ENCODE measurements at places on chromosomes 5 and 9.

DNA sequence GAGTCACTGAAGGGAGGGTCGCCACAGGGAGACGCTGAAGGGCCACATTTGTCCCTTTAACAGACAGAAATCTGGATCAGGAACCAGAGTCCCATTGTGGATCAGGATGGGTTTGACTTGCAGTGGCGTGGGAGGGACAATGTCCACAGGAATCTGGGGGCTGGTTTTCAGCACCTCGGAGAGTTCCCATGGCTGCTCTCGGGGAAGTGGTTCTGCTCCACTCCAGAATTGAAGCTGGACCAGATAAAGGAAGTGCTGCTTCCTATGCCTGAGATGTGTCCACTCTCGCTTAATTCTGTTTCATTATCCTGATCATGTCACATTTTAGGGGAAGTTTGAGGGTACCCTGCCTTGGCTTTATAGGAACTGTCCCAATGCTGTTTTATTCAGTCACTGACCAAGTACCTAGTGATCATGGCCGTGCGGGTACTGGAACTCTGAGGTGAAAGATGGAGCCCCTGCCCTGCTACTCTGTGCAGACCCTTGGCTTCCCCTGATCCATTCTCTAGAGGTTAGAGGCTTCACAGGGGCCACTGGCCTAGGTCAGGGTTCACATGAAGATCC, 28.7 kb downstream of the ENHO start:
- no peak for DNase-seq

- no peak for DNase-seq
Observed at GRCh38 chr9:108552459-108553040, 303.2 kb downstream of the ACTL7B start.

GRCh38 chr5:137309290-137309689, 189.8 kb downstream of the SPOCK1 start:
- no peak for DNase-seq

- DNase-seq = no peak
Observed at GRCh38 chr9:3956081-3956671, 343.7 kb downstream of the GLIS3 start.

- DNase-seq = no peak
Observed at GRCh38 chr5:146515473-146516150, 378 bp downstream of the GPR151 start.

DNA sequence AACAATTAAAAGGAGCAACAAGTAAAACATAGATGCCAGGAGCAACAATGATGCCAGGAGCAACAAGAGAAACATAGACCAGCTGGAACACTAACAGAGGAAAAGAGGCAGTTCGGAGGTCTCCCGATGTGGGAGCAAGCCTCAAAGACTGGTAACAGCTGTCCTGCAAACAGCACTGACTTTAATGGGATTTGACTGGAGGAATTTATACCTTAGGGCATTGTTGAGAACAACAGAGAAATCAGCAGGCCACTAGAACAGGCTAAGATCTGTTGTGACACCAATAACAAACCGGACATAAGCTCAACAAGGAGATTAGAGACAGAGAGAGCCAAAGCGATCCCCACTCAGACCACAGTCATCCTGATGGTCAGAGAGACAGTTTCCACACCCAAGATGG, 11.8 kb upstream of the SYK start:
- DNase-seq = no peak

DNA sequence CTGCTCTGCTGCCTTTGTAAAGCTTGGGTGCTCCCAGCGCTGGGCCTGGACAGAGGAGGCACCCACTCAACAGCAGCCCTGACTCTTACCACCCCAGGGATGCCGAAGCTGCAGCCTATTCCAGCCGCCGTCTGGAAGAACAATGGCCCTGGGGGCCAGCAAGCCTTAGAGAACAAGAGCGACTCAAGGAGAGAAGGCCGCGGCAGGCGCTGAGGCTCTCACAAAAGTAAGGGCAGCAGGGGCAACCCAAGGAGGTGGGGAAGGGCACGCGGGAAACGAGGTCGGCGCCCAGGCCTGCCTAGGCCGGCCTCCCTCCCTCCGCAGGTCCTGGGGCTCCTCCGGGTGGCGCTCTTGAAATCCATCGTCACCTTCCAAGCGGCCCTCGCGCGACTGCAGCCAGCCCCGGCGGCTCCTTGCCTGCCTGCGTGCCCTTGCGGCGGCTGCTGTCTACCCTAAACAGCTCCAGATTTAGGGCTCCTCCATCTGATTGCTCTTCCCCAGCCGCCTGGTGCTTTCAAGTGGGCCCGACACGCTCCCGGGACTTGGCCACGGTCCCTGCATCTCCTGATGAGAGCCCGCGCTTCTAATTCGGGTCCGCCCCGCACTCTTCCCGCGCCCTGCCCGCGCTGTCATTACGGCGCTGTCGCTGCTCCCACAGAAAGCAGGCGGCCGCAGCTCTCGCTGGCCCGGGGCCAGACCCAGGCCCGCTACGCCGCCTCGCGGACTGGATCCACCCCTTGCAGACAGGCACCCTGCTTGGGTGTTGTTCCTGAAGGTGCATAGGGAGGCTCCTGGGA, 213.3 kb downstream of the SEMA6A start:
- no peak for DNase-seq

DNA sequence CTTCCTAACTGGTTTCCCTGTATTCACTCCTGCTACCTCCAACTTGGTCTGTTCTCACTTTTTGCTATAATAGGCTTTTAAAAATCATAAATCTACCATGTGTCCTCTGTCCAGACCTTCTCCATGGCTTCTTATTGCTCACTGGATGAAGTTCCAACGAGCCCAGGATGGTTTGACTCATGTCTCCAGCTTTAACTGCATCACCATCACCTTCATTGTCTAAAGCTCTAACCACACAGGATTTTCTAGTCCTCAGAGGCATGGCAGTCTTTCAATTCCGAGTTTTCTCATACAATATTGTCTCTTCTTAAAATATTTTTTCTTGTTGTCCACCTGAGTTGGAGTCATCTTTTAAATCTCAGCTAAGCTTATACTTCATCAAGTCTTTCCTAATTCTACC, 49.3 kb downstream of the PDCD1LG2 start:
- DNase-seq = no peak

GRCh38 chr5:35313291-35313690, 83.0 kb upstream of the PRLR start:
- no peak for DNase-seq

GRCh38 chr5:54639621-54640020, 122.1 kb downstream of the SNX18 start:
- DNase-seq = no peak

GRCh38 chr9:121609822-121610637, 41.4 kb upstream of the DAB2IP start:
- no peak for DNase-seq

DNA sequence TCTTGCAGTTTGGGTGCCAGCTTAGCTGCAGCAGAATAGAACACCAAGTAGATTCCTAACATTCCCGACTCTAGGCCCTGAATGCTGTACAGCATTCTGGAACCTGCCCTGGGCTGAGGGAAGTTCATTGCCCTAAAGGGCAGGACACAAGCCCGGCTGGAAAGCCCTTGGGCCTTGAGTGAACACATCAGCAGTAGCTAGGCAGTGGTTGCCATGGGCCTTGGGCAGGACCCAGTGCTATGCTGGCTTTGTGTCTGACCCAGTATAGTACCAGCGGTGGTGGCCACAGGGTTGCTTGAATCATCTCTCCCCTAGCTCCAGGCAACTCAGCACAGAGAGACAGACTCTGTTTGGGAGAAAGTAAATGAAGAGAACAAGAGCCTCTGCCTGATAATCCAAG, 137.8 kb downstream of the AGTPBP1 start:
- no peak for DNase-seq

DNA sequence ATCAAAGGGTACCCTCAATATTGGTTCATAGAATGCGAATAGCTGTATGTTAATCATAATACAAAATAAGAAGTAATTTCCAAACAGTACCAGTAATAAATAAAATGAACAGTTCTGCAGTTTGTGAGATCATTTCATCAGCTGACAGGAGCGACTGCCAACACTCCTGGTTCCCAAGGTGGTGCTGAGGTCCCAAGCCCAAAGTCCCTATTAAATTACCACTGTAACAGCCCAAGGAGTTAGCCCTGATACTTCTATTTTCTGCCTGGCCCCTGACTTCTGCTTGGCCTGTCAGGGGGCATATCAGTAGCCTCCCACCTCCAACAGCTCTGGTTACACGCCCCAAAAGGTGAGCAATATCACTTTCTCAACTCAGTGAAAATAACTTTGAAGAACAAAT, 47.1 kb downstream of the ANKH start:
- no peak for DNase-seq

GRCh38 chr5:146025114-146025680, 80.2 kb downstream of the PLAC8L1 start:
- no peak for DNase-seq

All from esophagus squamous epithelium (tissue), 5 donors.